Adrenal gland (tissue), 19 donors: ENCODE measurements at places on chromosomes 1 and 21. TPM values are rescaled to one million over a fixed set of nuclear protein-coding genes. Genes with fewer than 3 reads are reported as not detected.

HHIPL2 gene
- total RNA-seq: 0.15 TPM

DNA sequence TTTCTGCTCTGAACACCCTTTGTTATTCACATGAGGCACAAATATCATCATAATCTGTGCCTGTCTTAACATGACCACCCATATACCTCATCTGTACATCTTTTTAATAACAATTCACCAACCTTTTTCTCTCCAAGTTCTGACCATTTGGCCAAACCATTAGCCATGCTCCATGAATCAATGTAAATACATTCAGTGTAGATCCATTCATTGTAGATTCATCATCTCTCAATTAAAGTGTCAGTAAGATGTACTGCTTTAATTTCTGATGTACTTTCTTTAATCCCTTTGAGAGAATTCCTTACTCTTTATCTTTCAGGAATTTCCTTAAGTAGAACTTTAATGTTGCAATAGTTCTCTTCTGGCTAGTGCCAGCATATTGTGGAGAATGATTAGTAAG, 126.2 kb upstream of the LRRC7 start:
- no peak for DNase-seq
- H3K4me3 ChIP-seq: no peak overlapping the region
- no peak overlapping the region for H3K27ac ChIP-seq
- H3K4me1 ChIP-seq: no peaks in the 10 kb centered on the region
- H3K36me3 ChIP-seq: no peaks in the 10 kb centered on the region

ANGPTL3 gene
- not detected for total RNA-seq

KRTAP10-4 gene
- not detected for total RNA-seq

GRCh38 chr1:152164517-152165136, 5.6 kb upstream of the RPTN start:
- peaks cover 18% of the 10 kb centered on the region for H3K4me1 ChIP-seq
- no peaks in the 10 kb centered on the region for H3K27me3 ChIP-seq
- H3K4me3 ChIP-seq: no peak overlapping the region
- no peak overlapping the region for H3K27ac ChIP-seq
- no peak for DNase-seq

KCNJ9 gene
- total RNA-seq: not detected

COL24A1 gene
- total RNA-seq: not detected

DNA sequence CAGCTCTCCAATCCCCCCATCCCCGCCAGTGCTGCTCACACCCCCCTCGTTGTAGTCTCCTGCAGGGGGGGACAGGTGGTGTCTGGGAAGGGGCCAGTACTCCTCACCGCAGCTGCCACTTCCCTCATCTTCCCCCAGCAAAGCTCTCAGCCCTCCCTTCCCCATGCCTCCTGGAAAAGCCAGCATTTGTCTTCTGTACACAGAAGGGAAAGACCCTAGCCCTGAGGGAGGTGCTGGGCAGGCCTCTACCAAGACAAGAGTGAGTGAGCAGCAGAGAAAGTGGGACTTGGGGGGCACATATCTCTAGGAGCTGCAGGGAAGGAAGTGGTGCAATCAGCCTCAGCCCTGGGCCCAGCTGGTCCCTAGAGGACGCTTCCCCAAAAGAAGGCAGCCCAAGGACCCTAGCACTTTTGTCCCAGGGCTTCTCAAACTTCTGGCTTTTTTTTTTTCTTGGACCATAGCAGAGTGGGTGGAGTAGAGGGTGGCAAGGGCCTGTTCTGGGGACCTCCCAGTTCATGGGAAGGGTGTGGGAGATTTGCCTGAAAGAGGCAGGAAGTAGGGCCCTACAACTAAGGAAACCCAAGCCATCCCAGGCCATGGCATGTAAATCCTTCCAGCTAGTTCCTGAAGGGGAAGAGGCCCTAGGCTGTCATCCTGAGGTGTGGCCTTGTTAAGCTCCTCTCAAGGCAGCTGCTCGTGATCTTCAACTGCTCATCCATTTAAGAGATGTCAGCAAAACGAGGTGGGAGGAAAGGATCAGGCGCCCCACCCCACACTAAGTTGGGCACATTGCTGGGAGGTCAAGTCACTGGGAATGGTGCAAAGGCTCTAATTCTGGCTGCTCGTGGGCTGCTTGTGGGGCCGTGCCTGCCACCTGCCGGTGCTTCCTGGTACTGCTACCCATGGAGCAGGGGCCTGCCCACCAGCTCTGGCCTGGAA, 12.6 kb downstream of the ZC3H12A start:
- H3K27me3 ChIP-seq: no peaks in the 10 kb centered on the region
- peaks cover 45% of the 10 kb centered on the region for H3K36me3 ChIP-seq
- no peak overlapping the region for H3K4me3 ChIP-seq
- peak overlapping the region; percentile 49 for H3K27ac ChIP-seq
- peak; percentile 77 for DNase-seq

DNA sequence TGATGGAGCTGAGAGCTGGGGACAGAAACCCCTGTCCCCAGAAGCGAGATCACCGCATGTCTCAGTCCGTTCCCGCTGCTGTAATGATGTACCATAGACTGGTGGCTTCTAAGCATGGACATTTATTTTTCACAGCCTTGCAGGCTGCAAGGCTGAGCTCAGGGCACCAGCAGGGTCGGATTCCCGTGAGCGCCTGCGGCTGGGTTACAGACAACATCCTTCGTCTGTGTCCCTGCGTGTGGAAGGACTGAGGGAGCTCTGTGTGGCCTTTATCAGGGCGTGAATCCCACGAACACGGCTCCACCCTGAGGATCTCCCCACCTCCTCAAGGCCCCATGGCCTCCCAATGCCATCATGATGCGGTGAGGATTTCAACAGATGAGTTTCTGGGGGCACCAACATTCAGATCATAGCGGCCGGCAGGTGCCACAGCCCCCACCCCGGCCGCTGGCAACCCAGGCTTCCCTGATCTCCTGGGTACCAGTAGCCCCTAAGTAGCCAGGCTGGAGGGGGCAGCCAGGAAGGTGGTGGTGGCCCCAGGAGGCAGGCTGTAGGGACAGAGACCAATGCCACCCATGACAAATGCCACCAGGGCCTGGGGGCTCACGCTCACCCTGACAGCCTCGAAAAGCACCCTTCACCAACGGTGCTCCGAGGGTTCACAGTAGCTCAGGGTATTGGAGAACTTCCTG, 104.4 kb downstream of the CRYAA start:
- H3K4me1 ChIP-seq: no peaks in the 10 kb centered on the region
- H3K27me3 ChIP-seq: no peaks in the 10 kb centered on the region
- DNase-seq: no peak

- no peaks in the 10 kb centered on the region for H3K27me3 ChIP-seq
These were observed 106.5 kb downstream of the HLCS start for GRCh38 chr21:36859744-36860501.

GRCh38 chr21:39611551-39612190, 1.1 kb upstream of the B3GALT5 start:
- H3K4me3 ChIP-seq: no peak overlapping the region
- H3K27ac ChIP-seq: no peak overlapping the region
- no peaks in the 10 kb centered on the region for H3K4me1 ChIP-seq
- no peak for DNase-seq
- H3K27me3 ChIP-seq: peaks cover 21% of the 10 kb centered on the region

GRCh38 chr1:227317523-227318015, 723 bp downstream of the CDC42BPA start:
- no peaks in the 10 kb centered on the region for H3K36me3 ChIP-seq
- DNase-seq: peak; percentile 56
- H3K4me3 ChIP-seq: peak overlapping the region; percentile 91
- peaks cover 13% of the 10 kb centered on the region for H3K4me1 ChIP-seq

- peaks cover 26% of the 10 kb centered on the region for H3K4me1 ChIP-seq
- peak overlapping the region; percentile 98 for H3K4me3 ChIP-seq
- H3K27ac ChIP-seq: peak overlapping the region; percentile 70
- H3K36me3 ChIP-seq: no peaks in the 10 kb centered on the region
These were observed 867 bp upstream of the TIMM17A start for GRCh38 chr1:201954263-201955008.

CRP gene
- total RNA-seq: not detected

FCRL5 gene
- 0.36 TPM for total RNA-seq

- H3K27ac ChIP-seq: no peak overlapping the region
- H3K27me3 ChIP-seq: no peaks in the 10 kb centered on the region
- no peak for DNase-seq
- H3K4me1 ChIP-seq: peaks cover 65% of the 10 kb centered on the region
- no peak overlapping the region for H3K4me3 ChIP-seq
- no peaks in the 10 kb centered on the region for H3K36me3 ChIP-seq
These were observed 21.7 kb upstream of the SLC44A3 start for GRCh38 chr1:94798462-94798861.
